ENCODE measurements at places on chromosomes 3 and 15.

GRCh38 chr15:100221471-100222348 lies 120.1 kb downstream of the ADAMTS17 start:
- H3K27me3 ChIP-seq: no peaks in the 10 kb centered on the region
- H3K27ac ChIP-seq: no peak overlapping the region
- no peaks in the 10 kb centered on the region for H3K36me3 ChIP-seq
- peaks cover 22% of the 10 kb centered on the region for H3K4me1 ChIP-seq

GRCh38 chr15:52481915-52482314 lies 46.8 kb downstream of the MYO5A start:
- H3K27me3 ChIP-seq: no peaks in the 10 kb centered on the region
- no peaks in the 10 kb centered on the region for H3K36me3 ChIP-seq
- peak overlapping the region; percentile 4 for H3K4me3 ChIP-seq
- peaks cover 70% of the 10 kb centered on the region for H3K4me1 ChIP-seq

- DNase-seq: no peak
- H3K27ac ChIP-seq: no peak overlapping the region
- peaks cover 8% of the 10 kb centered on the region for H3K4me1 ChIP-seq
These were observed 24.5 kb downstream of the SRPRB start for GRCh38 chr3:133830071-133830470.

DNA sequence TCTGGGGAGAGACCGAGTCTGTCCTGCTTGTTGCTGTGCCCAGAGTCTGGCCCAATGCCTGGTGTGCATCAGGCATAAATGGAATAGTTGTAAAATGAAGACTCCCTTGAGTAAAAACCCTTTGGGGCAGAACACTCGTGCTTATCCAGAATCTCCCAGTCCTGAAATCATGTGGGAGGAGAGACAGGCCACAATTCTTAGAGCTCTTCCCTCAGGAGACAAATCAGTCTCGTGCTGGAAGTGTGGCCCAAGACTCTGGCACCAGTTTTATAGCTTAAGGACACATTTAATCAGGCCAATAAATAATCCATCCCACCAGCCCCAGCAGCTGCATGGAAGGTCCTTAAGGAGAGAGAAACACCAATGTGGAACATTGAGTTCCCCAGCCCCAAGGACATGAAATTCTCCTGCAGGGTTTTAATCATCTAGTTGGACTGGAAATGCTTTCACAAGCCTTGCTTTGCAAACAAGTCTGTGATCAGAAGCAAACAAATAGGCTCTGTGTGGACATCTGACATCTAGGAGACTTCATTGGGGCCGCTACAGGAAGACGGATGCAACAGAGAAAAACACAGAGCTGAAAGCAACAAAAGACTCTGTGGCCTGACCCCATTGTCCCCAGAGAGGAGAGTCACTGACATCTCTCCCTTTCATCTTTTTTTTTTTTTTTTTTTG lies 70.4 kb downstream of the LSM3 start:
- no peak overlapping the region for H3K27ac ChIP-seq
- no peaks in the 10 kb centered on the region for H3K4me1 ChIP-seq
- H3K27me3 ChIP-seq: peaks cover 3% of the 10 kb centered on the region

DNA sequence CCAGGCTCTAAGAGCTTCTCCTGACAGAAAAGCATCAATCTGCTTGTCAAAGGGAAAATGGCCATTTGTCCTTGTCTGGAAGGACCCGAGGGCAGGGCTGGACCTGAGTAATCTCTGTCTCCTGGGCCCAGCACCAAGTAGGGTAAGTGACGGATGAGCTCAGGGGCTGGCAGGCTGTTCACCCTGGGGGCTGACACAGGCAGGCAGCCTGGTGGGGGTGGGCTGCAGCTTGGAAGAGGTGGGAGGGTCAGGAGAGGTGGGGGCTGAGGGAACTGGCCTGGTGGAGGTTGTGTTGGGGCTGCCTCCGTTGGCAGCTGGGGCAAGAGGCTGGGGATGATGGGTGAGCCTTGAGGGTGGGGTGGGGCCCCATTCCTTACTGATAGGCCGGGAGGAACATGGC lies 42.3 kb upstream of the ADPGK start:
- H3K36me3 ChIP-seq: no peaks in the 10 kb centered on the region
- H3K4me3 ChIP-seq: no peak overlapping the region
- no peak overlapping the region for H3K27ac ChIP-seq
- peaks cover 28% of the 10 kb centered on the region for H3K27me3 ChIP-seq
- DNase-seq: no peak

DNA sequence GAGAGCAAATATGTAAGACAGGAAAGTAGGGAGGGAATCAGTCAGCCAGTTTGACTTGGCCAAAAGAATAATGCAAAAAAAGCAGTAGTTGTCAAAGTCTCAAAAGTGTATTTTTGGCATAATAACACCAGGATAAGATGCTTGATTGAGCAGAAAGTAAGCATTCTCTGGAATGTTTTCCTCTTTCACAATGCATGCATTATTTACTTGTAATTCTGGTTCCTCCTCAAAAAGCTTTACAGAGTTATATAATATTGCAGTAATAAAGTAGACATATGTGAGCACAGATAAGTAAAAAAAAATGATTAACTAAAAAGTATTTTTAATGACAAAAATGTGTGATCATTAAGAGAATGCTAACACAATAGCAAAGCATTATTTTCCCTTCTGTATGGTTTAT lies 285.9 kb upstream of the BCHE start:
- H3K36me3 ChIP-seq: no peaks in the 10 kb centered on the region
- no peaks in the 10 kb centered on the region for H3K4me1 ChIP-seq
- no peak for DNase-seq
- no peak overlapping the region for H3K4me3 ChIP-seq

DNA sequence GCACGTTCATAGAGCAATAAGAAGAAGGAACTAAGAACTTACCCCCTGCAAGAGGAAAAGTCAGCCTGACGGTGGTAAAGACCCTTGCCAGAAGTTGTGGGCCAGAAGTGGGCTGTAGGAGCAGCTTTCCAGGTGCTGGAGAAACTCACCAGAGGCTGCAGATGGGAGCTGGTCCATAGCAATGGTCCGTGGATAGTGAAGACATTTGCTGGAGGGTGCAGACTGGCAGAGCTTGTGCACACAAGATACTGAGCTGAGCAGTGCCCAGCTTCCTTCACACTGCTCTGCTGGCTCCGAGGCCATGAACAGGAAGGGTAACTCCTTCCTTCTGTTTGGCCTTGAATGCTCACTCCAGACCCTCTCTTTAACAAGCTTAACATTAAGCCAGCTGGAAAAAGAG lies 149.8 kb upstream of the BNIP2 start:
- H3K4me1 ChIP-seq: peaks cover 47% of the 10 kb centered on the region
- H3K4me3 ChIP-seq: peak overlapping the region; percentile 71
- H3K27me3 ChIP-seq: peaks cover 2% of the 10 kb centered on the region
- no peaks in the 10 kb centered on the region for H3K36me3 ChIP-seq

- H3K36me3 ChIP-seq: no peaks in the 10 kb centered on the region
- no peak overlapping the region for H3K27ac ChIP-seq
- H3K27me3 ChIP-seq: no peaks in the 10 kb centered on the region
- no peak for DNase-seq
These were observed 355.4 kb downstream of the MFSD1 start for GRCh38 chr3:159157275-159157674.

- no peak for DNase-seq
- H3K36me3 ChIP-seq: peaks cover 8% of the 10 kb centered on the region
- no peak overlapping the region for H3K4me3 ChIP-seq
- H3K27me3 ChIP-seq: no peaks in the 10 kb centered on the region
- peaks cover 4% of the 10 kb centered on the region for H3K4me1 ChIP-seq
These were observed 4.6 kb upstream of the UQCRC1 start for GRCh38 chr3:48614044-48614443.

DNA sequence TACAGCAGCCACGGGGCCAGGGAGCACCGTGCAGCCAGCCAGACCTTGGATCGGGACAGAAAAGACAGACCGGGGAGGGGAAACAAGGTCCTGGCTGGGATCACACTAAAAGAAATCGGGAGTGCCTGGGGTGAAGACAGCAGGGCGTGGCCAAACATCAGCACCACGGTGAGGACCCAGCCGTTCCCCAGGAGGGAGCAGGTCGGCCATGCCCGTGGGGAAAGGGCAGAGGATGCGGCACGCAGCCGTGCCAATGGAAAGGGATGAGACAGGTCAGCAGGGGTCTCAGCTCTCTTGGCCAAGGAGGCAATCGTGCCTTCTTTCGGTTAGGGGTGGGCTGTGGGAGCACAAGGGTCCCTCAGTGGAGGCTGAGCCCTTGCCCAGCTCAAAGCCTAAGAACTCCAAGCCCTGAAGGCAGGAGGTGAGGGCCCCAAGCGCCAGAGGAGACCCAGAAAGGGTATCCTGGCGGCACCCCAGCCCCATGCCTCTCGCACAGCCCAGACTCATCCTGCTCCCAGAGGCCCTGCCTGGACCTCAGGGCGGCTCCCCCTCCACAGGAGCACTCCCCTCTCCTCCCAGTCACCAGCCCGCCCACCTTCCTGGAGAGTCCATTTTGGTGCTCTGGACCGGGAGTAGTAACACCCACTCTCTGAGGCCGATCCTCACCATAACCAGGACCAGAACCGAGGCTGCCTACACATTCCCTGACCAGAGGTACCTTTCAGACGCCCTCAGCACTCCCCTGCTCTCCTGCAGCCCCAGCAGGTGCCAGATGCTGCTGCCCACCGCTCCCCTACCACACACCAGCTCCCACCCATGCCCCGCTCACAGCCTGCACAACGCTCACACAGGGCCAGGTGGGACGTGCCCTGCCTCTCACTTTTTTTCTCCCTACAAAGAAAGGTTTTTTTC lies 23.2 kb upstream of the OCA2 start:
- H3K27ac ChIP-seq: no peak overlapping the region
- no peak overlapping the region for H3K4me3 ChIP-seq
- peaks cover 29% of the 10 kb centered on the region for H3K36me3 ChIP-seq
- no peak for DNase-seq

- no peak overlapping the region for H3K4me3 ChIP-seq
- H3K27me3 ChIP-seq: no peaks in the 10 kb centered on the region
- H3K27ac ChIP-seq: no peak overlapping the region
- peaks cover 22% of the 10 kb centered on the region for H3K4me1 ChIP-seq
- H3K36me3 ChIP-seq: peaks cover 8% of the 10 kb centered on the region
- DNase-seq: no peak
These were observed 208.4 kb downstream of the TIGIT start for GRCh38 chr3:114502204-114502603.

DNA sequence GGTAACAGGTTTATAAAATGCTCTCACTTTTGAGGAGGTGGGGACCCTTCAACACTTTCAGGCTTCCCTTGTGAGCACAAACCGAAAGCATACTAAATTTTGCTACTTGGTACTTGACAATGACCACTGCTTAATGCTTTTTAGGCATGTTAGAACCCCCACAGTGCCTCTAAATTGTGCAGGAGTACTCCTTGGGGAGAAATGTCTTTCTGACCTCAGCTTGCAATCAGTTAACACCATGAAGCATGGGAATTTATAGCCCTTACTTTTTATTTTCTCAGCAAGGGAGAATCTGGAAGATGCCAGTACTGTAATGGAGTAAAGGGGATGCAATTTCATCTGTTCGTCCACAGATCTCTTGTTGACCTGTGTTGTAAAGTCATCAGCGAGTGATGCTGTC lies 308.9 kb upstream of the TBC1D5 start:
- H3K4me3 ChIP-seq: no peak overlapping the region
- no peaks in the 10 kb centered on the region for H3K4me1 ChIP-seq
- H3K27me3 ChIP-seq: no peaks in the 10 kb centered on the region
- no peak overlapping the region for H3K27ac ChIP-seq
- peaks cover 13% of the 10 kb centered on the region for H3K36me3 ChIP-seq

DNA sequence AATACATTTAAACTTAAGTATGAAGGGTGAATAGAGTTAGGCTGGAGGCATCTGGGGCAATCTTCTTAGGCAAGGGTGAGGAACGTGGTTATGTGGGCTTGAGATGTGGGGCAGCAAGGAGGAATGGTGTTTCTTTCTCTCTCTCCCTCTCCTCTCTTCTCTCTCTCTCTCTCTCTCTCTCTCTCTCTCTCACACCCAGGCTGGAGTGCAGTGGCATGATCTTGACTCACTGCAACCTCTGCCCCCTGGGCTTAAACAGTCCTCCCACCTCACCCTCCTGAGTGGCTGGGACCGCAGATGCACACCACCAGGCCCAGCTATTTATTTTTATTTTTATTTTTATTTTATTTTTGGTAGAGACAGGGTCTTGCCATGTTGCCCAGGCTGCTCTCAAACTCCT lies 4.0 kb upstream of the MGA start:
- peaks cover 21% of the 10 kb centered on the region for H3K4me1 ChIP-seq
- H3K27ac ChIP-seq: no peak overlapping the region
- H3K27me3 ChIP-seq: no peaks in the 10 kb centered on the region
- no peak overlapping the region for H3K4me3 ChIP-seq
- DNase-seq: no peak

DNA sequence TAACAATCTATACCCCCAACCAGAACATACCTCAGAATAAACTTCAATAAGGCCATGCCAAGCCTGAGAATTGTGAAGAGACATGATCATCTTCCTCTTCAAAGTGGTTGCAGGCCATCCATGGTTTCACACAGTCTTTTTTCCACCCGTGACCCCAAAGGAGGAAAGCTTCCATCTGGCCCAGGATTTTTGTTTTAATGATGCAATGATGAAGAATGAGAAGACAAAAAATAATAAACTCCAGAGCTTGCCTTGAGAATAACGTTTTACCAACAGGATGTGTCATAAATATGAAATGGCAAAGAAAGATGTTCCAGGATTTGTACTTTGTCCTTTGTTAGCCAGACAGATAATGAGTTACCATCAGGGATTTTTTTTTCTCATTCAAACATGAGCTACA lies 201.9 kb downstream of the WNT5A start:
- H3K27ac ChIP-seq: no peak overlapping the region
- H3K27me3 ChIP-seq: peaks cover 2% of the 10 kb centered on the region
- no peak overlapping the region for H3K4me3 ChIP-seq

GRCh38 chr15:53837263-53837662 lies 77.8 kb upstream of the WDR72 start:
- H3K36me3 ChIP-seq: no peaks in the 10 kb centered on the region
- no peak overlapping the region for H3K4me3 ChIP-seq
- peaks cover 18% of the 10 kb centered on the region for H3K27me3 ChIP-seq
- DNase-seq: no peak
- no peak overlapping the region for H3K27ac ChIP-seq
- no peaks in the 10 kb centered on the region for H3K4me1 ChIP-seq

- H3K36me3 ChIP-seq: no peaks in the 10 kb centered on the region
- peak overlapping the region; percentile 71 for H3K27ac ChIP-seq
- DNase-seq: no peak
These were observed 123.4 kb upstream of the MEF2A start for GRCh38 chr15:99442252-99442897.

DNA sequence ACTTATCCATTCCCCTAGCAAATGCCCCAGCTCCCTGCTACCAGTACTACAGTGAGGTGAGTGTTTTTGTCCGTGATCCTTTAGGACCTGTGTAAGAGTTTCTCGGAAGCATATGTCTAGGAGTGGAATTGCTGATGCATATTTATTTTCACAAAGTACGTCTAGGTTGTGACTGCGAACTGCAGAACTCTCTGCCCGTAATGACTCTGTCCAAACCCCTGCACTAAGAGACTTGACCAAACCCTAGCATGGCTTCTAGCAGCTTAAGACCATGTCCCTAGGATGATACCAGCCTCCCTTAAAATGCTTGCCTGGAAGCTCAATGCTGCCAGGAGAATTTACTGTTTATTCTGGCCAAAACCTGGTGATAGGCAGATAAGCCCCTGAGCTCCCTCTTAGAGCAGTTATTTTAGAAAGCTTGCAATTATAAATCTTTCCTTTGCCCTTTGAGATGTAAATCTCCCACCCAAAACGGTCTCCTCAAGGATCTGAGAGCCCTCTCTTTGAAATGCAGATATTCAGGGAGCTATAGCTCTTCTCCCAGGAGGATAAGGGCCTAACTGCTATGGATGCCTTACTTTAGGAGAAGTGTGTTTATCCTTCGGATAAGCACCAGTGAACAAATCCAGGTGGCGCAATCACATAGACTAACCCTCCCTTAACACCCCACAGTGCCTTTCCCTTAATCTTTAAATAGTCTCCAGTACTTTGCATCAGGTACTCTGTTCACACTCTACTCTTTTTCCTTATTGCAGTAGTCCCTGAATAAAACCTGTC lies 14.7 kb upstream of the CA12 start:
- no peak for DNase-seq
- peaks cover 1% of the 10 kb centered on the region for H3K27me3 ChIP-seq
- H3K36me3 ChIP-seq: no peaks in the 10 kb centered on the region
- H3K4me3 ChIP-seq: no peak overlapping the region
- no peak overlapping the region for H3K27ac ChIP-seq
